T47D (cell line): ENCODE measurements at places on chromosomes 11 and 22.

GRCh38 chr11:77136074-77136473 lies 8.0 kb downstream of the MYO7A start:
- DNase-seq = no peak

GRCh38 chr11:44982496-44983062 lies 31.9 kb upstream of the TP53I11 start:
- no peak for DNase-seq

DNA sequence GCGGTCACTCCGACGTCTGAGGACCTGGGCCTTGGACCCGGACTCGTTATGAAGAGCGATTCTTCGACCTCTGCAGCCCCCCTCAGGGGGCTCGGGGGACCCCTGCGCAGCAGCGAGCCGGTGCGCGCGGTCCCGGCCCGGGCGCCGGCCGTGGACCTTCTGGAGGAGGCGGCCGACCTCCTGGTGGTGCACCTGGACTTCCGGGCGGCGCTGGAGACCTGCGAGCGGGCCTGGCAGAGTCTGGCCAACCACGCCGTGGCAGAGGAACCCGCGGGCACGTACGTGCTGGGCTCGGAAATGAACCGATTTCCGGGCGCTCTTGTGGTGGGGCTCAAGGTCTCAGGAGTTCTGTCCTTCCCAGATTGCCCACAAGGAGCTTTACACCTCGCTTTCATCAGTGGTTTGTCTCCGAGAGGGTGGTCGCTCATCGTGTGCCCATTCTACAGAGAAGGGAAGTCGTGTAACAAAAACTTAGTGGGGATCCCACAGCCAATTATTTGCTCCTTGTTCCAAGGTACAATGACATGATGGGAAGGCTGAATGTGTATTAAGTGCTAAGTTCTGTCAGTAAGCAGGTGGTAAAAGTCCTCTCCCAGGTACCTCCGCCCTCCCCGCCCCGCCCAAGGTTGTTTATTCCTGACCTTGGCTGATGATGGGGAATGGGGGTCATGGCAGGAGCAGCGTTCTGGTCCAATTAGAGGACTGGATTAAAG lies 695 bp downstream of the PEX26 start:
- no peak for DNase-seq

- DNase-seq = no peak
Observed at GRCh38 chr11:70775386-70776075, 377.2 kb downstream of the CTTN start.

- DNase-seq = no peak
Observed at GRCh38 chr11:78493413-78493975, 75.9 kb upstream of the GAB2 start.

GRCh38 chr22:25447067-25447685 lies 117.3 kb upstream of the GRK3 start:
- no peak for DNase-seq

DNA sequence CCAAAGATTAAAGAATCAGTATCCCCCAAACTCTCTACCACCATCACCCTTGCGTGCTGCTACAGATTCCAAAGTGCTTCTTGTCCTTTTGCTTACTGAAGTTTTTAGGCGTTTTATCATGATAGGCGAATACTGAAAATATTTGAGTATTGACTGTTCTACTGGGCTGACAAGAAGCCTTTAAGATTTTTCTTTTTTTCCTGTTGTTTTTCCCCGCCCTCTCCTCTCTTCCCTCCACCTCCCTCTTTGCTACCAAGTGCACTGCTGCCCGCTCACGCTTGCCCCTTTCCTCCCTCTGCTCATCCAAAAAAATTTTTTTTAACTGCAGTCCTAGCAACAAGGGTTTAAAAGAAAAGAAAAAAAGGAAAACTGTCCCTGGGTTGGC lies 679 bp downstream of the SPCS2 start:
- peak; percentile 26 for DNase-seq

DNA sequence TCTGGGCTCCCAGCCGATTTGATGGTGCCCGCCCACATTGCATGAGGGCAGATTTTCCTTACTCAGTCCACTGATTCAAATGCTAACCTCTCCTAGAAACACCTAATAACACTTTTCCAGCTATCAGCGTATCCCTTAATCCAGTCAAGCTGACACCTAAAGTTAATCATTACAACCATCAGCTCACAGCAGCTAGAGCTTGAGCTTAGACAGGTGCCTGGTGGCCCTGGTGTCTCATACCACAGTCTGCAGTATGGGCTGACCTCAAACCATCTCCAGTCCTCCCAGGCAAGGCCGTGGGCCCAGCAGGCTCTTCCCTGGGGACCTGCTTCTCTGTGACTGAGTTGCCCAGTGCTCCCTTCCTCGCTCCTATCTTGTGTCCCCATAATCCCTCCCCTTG lies 174.4 kb upstream of the NECTIN1 start:
- DNase-seq = no peak

GRCh38 chr11:82937554-82937953 lies 36.0 kb downstream of the DDIAS start:
- no peak for DNase-seq

GRCh38 chr22:28466399-28466798 lies 213.2 kb downstream of the TTC28 start:
- DNase-seq = no peak

DNA sequence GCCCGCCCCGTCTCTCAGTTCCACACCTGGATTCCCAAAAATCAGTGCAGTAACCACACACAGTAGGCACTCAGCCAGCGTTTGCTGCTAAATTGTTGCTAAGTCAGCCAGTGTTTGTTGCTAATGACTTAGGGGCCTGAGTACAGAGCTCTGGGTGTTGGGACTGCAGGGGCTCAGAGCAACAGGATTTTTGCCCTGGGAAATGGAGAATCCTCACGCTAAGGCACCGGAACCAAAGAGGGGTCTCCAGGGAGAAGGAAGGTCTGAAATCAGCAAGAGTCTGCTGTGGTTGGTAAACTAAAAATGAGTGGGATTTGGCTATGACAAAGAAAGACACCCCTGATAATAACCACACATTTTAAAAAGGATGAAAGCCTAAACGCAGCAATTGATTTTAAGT lies 22.7 kb upstream of the ALX4 start:
- DNase-seq = no peak

DNA sequence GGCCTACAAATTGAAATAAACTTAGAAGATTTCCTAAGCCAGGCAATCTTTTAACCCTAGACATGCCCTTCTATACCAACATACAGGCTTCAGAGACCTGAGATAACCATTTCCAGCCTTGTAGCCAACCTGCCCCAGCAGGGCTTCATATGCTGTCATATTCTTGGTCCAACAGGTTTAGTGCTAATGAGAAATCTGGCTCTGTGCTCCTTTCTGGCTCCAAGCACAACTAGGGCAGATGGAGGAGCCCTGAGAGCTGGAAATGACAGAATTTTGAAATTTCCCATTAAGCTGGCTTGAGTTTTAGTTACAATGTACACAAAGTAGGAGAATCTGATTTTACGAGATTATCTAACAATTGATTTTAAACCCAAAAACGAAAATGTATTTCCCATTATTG lies 323.0 kb upstream of the CCDC90B start:
- no peak for DNase-seq

GRCh38 chr22:31425331-31426050 lies 26.1 kb downstream of the DRG1 start:
- no peak for DNase-seq

GRCh38 chr11:64759722-64760719 lies at the start of gene PYGM:
Gene PYGM (minus strand): TSS chr11:64759974. CDS start chr11:64759898, 76 bp downstream.
- peak; percentile 33 for DNase-seq

DNA sequence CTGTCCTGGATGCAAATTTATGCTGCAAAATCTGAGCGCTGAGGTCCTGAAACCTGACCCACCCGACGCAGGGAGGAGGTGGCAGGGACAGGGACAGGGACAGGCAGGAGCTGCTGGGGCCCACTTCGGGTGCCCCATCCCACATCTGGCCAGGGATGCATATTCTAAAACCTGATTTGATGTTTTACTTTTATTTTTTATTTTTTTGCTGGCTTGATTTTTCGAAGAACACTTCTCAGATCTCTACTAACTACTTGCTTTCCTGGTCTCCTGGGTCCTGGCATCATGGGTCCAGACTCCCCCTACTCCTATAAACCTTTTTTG lies 652 bp upstream of the PVALB start:
- no peak for DNase-seq

GRCh38 chr11:76243957-76244285 lies 37.6 kb upstream of the WNT11 start:
- DNase-seq = no peak

DNA sequence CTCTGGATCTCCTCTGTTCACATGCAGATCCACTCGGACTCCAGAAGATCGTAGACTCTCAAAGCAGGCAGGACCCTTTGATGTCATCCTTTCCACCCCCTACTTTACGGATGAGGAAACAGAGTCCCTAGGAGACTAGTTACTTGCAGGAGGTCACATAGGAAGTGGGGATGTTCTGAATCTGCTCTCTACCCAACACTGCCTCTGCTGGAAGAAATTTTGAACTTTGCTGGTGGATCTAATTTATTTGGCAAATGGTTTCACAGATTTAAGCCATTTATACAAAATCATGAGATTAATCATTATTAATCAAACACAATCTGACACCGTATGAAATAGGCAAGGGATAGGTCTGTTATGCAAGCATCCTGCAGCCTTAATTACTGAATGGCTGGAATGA lies 55.0 kb upstream of the USP47 start:
- DNase-seq = no peak

- no peak for DNase-seq
Observed at GRCh38 chr22:19353363-19354131, 62.0 kb upstream of the CLTCL1 start.

- DNase-seq = peak; percentile 49
Observed at GRCh38 chr11:66277471-66278362, at the start of gene CNIH2. Gene CNIH2 (plus strand): TSS chr11:66278175. CDS start chr11:66278457, 282 bp downstream.

DNA sequence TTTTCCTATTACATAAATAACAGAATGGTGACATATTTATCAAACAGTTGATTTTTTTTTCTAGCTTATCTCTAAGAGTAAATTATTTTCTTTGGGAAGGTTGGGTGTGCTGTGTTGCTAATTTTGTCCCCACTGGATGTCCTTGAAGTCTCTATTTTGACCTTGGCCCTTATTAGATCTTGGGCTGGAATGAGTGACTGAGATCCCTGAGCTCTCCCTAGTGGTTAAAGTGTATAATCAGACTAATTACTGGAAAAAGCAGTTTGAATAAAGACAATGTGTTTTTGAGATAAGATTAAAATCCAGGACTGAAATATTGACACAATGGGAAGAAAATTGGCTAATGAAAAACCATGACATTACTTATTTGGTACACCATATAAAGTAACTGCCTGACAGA lies 56.1 kb downstream of the AASDHPPT start:
- DNase-seq = no peak

GRCh38 chr22:48488611-48489511 lies 1338.8 kb downstream of the BRD1 start:
- no peak for DNase-seq

DNA sequence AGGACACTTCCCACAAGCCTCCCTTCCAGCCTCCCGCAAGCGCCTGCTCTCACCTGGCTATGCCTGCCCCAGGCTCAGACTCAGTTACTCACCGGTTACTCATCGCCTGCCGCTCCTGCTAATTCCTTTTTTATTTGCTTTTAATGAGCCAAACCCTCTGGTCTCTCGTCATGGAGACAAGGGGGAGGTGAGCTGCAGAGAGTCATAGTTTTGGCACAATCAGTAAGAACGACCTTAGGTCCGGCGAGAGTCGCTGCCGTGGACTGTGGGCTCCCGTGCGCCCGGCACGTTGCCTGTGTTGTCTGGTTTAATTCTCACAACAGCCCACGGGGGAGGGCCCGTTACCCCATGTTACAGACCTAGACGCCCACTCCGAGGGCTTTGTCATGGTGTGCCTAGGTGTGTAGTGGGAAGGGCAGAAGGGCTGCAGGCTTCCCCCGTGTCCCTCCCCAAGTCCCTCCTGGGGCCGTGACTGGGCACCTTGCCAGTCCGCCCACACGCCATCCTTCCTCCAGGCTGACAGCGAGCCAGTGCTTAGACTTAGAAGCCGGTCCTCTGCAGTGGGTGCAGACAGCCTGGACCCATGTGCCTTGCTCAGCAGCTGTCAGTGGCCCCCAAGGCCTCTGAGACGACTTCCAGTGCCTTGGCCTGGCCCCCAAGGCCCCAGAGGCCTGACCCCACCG lies 42.2 kb downstream of the WNT7B start:
- DNase-seq = no peak

- no peak for DNase-seq
Observed at GRCh38 chr11:44043157-44043556, 4.6 kb upstream of the ACCSL start.

- no peak for DNase-seq
Observed at GRCh38 chr11:73218830-73219215, 742 bp downstream of the P2RY2 start.

DNA sequence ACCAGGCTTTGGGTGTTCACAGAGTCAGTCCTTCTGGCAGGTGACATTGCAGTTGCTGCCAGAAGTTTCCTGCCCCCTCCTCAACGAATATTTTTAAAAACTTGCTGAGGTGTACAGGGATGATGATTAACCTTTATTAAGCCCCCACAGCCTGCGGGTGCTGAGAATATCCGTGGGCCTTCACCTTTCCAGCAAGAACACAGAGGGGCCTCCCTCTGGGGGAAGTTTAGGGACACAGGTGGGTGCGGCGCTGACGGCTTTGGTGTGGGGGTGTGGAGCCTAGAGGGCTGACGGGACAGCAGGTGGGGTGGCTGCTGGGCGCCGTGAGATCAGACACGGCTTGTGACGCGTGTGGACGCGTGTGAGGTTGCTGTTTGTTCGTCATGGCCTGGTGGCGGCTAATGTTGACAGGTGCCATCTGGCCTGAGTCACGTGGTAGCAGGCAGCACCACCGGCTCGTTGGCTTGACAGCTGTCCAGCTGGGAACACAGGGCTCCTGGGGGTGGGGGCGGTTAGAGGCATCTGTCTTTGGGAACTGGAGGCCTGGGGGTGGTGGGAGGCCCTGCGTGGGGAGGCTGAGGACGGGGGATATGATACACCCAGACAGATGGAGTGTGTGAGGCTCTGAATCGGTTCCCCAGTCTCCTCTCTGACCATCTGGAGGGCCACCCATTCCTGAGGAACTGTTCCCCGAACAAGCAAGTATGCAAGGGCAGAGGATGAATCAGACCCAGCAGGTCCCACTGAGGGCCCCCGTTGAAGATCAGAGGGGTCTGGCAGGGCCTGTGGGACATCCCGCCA lies 12.5 kb upstream of the LRRC10B start:
- DNase-seq = no peak

GRCh38 chr11:124612045-124612444 lies 817 bp downstream of the PANX3 start:
- DNase-seq = no peak

- DNase-seq = no peak
Observed at GRCh38 chr22:24310969-24311368, 40.3 kb downstream of the SPECC1L start.

DNA sequence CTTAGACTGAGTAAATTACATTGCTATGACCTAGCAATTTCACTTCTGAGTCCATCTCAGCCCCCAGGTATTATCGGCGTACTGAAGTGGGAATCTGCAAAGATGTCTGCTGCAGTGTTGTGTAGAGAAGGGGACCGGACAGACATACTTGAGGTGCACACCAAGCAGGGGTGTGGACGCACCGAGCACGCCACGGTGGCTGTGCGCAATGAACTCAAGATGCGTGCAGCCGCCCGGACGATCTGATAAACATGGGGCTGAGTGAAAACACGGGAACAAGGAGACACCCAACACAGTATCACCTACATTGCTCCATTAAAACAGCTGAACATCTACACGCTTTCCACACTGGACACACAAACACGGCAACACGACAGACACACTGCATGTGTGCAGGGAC lies 454.3 kb downstream of the OPCML start:
- no peak for DNase-seq
